ENCODE measurements at places on chromosomes 11 and 22.

- no peak for DNase-seq
Measured at GRCh38 chr22:20542055-20542454, 34.6 kb downstream of the MED15 start.

DNA sequence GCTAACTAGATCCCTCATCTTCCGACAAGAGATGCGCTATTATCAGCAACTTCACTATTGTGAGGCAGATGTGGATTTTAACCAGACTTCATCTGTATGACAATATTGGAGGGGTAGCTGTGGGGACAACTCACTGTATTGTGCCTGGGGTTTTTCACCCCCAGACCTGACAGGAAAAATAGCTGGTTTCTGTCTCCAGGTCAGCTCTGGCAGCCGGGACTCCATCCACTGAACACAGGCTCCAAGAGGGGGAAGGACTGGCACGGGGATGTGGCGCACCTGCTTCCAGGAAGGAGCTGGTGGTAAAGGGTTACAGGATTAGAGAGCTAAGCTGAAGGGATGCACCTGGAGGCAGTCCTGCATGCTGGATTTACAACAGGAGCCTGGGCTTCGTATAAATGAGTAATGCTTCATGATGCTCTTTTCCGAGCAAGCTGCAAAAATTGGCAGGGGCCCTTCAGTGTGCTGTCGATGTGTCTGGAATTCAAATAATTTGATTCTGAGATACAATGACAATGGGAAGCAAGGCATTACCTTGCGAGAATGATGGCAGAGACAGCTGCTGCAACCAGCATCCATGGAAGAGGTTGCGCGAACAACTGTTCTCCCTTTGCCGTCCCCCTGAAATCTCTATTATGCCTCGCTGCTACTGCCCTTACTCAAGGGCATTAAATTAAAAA lies 49.5 kb downstream of the LMO2 start:
- no peak for DNase-seq

GRCh38 chr11:116412118-116412889 lies 360.5 kb downstream of the BUD13 start:
- DNase-seq: no peak

DNA sequence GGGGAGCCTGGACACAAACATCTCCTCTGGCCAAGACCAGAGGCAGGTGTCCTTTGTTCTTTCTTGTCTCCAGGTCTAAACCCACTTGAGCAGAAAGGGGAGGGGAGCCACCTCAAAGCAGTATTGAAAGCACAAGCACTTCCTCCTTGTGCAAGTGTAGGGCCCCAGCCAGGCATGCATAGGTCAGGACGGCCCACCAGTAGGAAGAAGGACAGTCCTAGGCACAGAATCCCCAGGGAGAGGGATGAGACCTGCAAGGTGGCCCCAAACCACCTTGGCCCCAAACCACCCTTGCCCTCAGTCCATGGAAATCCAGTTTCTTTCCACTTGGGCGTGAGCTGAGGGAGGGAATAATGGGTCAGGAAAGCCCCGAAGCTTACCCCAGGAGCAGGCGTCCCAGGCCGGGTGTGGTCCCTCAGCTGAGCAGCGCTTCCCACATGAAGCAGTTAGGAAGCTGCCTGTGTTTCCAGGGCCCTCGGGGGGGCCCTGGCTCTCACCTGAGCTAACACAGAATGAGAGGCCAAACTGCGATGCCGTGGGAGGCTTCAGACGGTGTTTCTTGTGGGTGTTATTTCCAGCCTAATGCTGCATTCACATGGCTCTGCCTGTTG lies 20.4 kb upstream of the IGSF9B start:
- DNase-seq: no peak

- DNase-seq: no peak
Measured at GRCh38 chr11:31652528-31652927, 143.0 kb downstream of the ELP4 start.

GRCh38 chr11:126519764-126520734 lies 164.6 kb downstream of the ST3GAL4 start:
- no peak for DNase-seq

- no peak for DNase-seq
Measured at GRCh38 chr11:69280994-69281393, 13.0 kb upstream of the MYEOV start.

- DNase-seq: no peak
Measured at GRCh38 chr11:35765211-35765610, 102.6 kb downstream of the TRIM44 start.

DNA sequence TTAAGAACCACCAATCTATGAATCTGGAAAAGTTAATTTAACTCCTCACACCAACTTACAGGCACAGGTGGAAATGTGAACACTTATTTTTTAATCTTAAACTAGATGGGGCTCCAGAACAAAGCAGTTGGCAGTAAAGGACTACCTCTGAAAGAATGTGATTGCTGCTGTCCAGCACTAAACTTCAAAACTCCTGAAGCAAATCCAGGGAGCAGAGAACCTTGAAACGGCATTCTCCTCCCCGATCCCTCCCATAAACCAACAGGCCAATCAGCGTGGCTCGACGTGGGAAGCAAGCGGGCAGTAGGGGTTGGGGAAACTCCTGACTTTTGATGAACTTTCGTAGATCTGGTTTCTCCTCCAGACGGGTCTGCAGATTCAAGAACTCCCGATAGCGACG lies 5.0 kb downstream of the SNX19 start:
- DNase-seq: no peak

GRCh38 chr11:827146-827896 lies 398 bp upstream of the CRACR2B start:
- DNase-seq: no peak

GRCh38 chr11:67644042-67644441 lies 4.5 kb upstream of the TBX10 start:
- DNase-seq: no peak

GRCh38 chr11:95059046-95059445 lies 7.7 kb upstream of the SRSF8 start:
- DNase-seq: no peak

- no peak for DNase-seq
Measured at GRCh38 chr11:119042927-119043326, 12.2 kb upstream of the SLC37A4 start.

- no peak for DNase-seq
Measured at GRCh38 chr11:1460986-1461825, 25.4 kb downstream of the MOB2 start.

DNA sequence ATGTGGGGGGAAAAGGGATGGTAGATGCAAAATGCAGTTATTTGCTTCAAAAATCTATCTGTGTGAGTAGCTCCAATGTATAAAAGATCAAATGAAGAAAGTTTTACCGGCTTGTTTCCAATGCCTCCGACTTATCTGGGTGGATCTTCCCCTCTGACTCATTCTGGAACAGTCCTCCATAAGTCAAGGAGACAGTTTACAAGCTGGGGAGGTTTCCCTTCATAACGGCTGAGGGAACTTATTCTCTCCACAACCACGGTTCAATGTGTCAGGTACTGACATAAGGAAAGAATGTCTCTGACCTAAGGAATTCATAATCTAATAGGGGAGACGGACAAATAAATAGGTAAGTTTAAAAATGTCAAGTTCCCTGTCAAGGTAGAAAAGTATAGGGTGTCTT lies 49.7 kb upstream of the BIRC3 start:
- no peak for DNase-seq

GRCh38 chr22:24230911-24231656 lies 13.8 kb downstream of the GGT5 start:
- DNase-seq: peak; percentile 61

DNA sequence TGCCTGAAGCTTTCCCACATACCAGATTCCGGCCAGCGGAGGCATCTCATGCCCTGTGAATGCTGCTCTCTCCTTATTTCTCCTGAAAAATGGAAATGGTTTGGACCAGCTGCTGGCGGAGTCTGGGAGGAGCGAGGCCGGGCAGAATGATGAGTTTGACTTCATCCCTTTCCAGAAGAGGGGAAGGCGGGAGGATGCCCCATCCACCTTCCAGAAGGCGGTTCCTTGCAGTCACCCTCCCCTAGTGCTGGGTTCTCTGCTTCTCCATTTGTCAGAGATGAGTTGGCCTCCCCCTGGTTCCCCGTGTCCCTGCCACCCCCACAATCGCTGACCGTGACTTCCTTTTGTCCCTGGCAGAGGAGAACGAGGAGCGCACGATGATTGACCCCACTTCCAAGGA lies 75.6 kb downstream of the PARVB start:
- no peak for DNase-seq

DNA sequence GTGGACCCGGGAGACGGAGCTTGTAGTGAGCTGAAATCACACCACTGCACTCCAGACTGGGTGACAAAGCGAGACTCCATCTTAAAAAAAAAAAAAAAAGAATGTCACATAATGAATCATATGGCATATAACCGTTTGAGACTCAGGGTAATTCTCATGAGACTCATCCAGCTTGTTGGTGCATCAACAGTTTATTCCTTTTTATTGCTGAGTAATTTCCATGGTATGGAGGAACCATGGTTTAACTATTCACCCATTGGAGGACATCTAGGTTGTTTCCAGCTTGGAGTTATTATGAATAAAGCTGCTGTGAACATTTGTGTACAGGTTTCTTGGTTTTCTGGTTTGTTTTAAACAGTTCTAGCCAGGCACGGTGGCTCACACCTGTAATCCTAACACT lies 25.3 kb downstream of the PPARA start:
- no peak for DNase-seq

DNA sequence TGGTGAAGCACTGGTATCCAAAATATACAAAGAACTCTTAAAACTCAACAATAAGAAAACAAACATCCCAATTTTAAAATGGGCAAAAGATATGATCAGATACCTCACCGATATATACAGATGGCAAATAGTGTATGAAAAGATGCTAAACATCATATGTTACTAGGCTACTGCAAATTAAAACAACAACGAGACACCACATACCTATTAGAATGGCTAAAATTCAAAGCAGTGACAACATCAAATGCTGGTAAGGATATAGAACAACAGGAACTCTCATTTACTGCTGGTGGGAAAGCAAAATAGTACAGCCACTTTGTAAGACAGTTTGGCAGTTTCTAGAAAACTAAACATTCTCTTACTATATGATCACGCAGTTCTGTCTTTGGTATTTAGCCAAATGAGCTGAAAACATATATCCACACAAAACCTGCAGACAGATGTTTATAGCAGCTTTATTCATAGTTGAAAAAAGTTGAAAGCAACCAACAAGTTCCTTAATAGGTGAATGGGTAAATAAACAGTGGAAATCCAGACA lies 38.5 kb downstream of the SIK3 start:
- DNase-seq: no peak

- no peak for DNase-seq
Measured at GRCh38 chr11:100966366-100966765, 163.2 kb downstream of the PGR start.

DNA sequence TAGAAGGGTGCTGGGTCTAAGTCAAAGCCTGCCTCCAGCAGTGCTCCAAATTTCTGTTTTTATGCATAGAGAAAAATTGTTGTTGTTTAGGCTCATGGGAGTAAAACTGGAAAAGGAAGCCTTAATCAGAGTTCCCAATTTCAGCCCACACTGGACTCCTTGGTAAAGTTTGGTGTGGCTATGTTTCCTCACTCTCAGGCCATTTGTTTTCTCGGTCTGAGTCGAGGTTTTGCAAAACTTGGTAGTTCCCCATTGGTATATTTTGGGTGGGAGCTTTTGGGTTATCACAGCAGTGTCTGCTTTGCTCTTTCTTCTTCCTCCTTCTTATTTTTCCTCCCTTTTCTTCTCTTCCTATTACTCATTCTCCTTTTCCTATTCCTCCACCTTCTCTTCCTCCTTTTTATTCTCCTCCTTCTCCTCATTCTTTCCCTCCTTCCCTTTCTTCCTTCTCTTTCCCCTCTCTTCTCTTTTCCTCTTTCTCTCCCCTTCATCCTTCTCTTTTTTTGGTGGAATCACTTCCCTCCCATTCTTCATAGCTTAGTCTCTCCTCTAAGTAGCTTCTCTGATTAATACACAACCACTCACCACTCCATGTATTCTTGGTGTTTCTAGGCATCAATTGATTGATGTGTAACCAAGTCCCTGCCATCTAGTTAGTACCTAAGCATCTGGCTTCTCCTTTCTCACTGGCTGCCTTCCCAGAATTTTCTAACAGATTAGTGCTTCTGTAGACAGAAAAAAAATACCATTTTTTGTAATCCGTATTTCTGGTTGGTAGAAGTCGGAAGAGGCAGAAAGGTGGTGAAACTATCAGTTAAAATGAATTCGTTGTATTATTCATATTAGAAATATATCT lies 10.1 kb downstream of the SLC5A1 start:
- no peak for DNase-seq

DNA sequence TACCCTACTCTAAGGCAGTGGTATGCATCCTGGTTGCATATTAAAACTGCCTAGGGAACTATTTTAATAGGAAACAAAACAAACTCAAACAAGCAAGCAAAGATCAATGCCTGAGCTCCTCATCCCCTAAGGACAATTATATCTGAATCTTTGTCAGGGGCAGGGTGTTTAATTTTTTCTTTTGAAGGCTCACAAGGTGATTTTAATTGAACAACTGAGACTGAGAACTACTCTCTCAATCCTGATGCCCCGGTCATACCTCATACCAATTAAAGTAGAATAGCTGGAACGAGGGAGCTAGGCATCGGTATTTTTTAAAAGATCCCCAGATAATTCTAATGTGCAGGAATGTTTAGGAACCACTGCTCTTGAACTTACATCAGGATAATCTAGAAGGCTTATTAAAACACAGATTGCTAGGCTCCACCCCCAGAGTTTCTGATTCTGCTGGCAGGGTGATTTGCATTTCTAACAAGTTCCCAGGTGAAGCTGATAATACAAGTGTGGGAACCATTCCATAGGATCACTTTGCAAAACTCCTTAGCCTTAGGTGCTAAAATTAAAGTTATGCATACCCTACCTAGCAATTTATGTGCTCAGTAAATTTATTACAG lies 416.5 kb downstream of the GUCY1A2 start:
- DNase-seq: no peak

- DNase-seq: no peak
Measured at GRCh38 chr11:110566577-110566976, 136.8 kb downstream of the FDX1 start.

DNA sequence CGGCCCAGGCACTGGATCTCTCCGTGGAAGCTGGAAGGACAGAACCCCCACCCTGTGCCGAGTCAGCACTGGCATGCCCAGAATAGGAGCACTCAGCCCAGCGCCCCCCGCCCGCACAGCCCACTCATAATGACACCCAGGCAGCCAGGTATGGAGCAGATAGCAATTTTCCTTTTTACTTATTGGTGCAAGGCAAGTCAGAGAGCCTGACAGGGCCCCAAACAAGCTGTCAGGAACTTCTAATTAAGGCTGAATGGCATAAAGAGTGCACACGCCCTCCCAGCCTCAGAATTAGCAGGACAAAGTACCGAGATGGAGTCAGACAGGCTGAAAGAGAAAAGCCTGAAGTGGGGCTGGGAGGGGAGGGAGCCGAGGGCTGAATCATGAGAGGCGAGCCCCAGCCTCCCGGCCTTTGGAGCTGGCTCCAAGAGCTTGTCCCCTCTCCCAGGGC lies 76.9 kb downstream of the DSCAML1 start:
- DNase-seq: no peak

- no peak for DNase-seq
Measured at GRCh38 chr11:8533332-8533731, 60.7 kb downstream of the STK33 start.

Data from CD4-positive, alpha-beta T cell treated with Interleukin-10 for 1 hour (primary cell).